ENCODE measurements at places on chromosomes 3 and 15. TPM values are rescaled to one million over a fixed set of nuclear protein-coding genes. Genes with fewer than 3 reads are reported as not detected.

DNA sequence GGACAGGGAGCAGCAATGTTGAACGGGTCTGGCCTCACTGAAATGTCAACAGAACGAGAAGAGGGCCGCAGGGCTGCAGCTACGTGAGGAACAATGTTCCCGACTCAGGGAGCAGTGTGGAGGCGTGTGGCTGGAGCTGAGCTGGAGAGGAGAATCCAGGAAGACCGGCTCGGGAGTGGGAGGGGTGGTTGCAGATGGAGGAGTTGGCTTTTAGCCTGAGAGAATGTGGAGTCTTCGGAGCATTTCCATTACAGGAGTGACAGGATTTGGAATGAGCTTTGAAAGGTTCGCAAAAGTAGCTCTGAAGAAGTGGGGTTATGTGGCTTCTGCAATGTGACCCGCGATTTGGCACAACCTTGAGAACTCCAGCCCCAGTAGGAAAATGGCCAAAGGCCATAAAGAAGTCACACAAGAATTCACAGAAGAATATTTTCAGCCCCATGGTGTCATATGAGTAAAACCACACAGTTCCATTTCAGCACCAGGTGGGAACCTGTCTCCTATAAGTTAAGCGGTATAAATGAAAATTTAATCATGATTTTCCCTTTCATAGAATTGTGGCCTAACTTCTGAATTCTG lies 78.8 kb upstream of the NSMCE3 start:
- DNase-seq, result peak; percentile 67

DNA sequence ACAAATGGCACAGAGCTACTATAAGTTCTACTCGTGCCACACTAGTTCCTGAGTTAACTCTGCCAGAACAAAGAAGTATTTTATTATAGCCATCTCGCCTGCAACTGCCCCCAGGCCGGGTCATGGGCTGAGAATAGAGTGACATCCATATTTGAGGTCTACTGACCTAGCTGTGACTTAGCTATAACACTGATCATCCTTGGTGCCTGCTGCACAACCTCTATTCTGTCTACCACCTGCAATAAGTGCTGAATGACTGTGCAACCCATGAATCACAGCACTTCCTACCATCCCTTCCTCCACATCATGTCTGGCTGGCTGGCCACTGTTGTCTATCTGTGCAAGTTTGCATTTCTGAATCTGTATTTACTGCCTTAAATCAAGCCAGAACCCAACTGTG lies 506.5 kb upstream of the TBL1XR1 start:
- DNase-seq, result no peak

GRCh38 chr3:112667599-112667998 lies 26.7 kb upstream of the CCDC80 start:
- no peak for DNase-seq

DNA sequence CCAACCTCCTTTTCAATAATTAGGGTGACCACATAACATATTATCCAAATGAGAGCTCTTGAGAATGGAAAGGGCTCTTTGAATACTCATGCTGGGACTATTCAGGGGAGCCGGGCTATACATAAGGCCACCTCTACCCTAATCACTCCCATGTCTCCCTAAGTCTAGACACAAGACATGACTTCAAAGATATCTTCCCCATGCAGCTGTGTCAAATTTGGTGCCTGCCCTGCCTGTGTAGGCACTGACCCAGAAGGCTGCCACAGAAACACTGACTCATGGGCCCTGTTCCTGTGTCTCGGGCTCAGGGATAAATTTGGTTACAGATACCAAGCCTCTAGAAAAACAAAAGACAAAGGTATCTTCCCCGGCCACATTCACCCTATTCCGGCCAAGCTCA lies 70.3 kb downstream of the MYLK start:
- no peak for DNase-seq

GRCh38 chr15:45164914-45165313 lies 22.9 kb downstream of the SHF start:
- DNase-seq, result no peak

GRCh38 chr15:76863693-76864092 lies 41.4 kb downstream of the SCAPER start:
- DNase-seq, result no peak

- DNase-seq, result no peak
Measured at GRCh38 chr3:161042023-161042501, 63.1 kb downstream of the B3GALNT1 start.

GRCh38 chr15:85825118-85825517 lies 30.4 kb upstream of the KLHL25 start:
- DNase-seq, result no peak

DNA sequence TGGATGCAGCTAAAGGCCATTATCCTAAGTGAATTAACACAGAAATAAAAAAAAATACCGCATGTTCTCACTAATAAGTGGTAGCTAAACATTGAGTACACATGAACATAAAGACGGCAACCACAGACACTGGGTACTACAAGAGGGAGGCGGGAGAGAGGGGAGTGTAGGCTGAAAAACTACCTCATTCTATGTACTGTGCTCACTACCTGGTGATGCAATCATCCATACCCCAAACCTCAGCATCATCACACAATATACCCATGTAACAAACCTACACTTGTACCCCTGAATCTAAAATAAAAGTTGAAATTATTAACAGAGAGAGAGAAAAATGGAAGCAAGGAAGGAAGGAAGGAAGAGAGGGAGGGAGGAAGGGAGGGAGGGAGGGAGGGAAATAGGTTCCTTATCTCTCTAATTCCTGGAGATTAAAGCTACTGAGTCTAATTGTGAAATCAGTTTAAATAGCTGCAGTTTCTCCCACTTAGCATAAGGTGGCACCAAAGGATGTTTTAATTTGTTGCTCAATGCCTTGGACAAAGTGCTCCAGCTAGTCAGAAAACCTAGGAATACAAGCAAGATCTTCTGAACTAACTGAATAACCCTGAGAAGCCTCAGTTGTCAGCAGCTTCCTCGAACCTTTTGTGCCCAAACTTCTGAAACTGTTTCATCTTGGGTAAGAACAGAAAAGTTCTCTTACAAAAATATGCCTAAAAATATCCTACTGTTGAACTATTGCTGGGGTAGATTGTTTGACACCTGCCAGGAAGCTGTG lies 79.4 kb upstream of the ATP11B start:
- peak; percentile 22 for DNase-seq

DNA sequence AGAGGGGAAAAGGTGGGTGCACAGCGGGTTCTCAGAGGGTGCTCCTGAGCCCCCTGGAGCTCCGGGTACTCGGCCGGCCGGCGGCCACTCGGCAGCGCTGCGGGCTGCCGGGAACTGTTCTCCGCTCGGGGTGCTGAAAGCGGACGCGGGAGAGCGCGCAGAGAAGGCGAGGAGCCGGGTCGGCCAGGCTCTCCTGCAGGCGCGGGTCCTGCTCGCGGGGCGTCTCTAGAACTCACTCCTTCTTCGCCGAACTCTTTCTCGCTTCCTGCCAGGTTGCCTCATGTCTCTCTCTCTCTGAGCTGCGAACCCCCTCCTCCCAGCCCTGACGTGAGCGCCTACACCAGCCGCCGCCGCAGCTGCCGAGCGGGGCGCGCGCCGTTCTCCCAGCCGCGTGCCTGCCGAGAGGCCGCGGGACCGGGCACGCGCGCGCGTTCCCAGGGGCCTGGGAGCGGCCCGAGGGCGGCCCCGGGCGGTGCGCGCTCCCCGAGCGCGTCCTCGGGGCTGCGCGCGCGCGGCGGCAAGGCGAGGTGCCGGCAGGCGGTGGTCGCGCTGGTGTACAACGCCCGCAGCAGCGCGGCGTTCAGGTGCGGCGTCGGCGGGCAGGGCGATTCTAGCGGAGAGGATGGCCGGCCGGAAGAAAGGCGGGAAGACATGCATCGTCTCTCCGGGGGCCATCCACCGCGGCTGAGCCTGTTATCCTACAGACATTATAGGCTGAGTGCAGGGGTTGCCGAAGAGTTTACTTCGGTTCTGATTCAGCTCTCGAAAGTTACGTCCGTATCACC lies at the start of gene PEX5L:
Gene PEX5L (minus strand): TSS at position 267 of the 785 bp plus-strand sequence. CDS start 338 bp downstream, outside the sequence.
- peak; percentile 54 for DNase-seq

DNA sequence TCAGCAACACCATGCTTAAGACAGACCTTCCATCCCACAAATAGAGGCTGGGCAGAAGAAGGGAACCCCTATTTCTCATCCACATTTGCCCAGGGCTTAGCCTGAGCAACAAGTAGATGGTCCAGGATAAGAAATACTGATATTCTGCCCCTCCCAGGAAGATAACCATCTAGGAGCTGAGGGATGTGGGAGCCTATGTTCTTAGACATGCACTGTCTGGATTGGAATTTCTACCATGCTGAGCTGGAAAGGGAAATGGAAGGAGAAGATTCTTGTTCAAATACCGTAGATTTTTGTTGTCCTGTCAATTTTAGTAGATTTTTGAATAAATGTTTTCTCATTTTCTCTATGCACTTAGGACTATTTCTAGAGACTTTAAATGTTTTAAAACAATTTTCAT lies 450.7 kb upstream of the SEMA6D start:
- no peak for DNase-seq

GRCh38 chr15:40769274-40770146 lies at the start of gene C15orf62:
Gene C15orf62 (plus strand): TSS chr15:40769980. CDS start chr15:40770496, 516 bp downstream.
- no peak for DNase-seq

DNA sequence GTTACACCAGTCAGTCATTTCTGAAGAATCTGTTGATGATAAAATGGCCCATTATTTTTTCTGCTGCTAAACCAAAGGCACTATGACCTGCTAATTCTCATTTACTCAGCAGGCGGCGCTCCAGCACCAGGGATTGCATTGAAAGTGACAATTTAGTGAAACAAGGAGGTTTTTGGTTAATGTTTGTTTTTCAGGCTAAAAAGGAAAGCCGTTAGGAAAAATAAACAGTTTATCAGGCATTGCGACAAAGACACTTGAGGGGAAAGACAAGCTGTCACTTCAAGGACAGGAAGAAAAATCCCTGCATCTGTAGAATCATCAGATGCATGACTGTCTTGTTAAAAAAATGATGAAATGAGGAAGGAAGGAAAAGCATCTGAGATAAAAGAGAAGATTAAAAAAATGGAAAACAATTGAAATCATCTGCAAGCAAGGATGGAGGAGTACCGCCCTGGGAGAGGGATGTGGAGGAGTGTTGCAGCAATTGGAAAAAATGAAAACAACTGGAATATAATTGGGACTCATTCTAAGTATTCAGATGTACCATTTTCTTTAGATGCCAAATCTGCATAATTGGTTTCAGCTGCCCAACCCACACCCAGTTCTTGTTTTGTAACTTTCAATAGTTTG lies 54.0 kb downstream of the NR1D2 start:
- peak; percentile 67 for DNase-seq

GRCh38 chr3:163562625-163563024 lies 1515.7 kb downstream of the SI start:
- DNase-seq, result no peak

DNA sequence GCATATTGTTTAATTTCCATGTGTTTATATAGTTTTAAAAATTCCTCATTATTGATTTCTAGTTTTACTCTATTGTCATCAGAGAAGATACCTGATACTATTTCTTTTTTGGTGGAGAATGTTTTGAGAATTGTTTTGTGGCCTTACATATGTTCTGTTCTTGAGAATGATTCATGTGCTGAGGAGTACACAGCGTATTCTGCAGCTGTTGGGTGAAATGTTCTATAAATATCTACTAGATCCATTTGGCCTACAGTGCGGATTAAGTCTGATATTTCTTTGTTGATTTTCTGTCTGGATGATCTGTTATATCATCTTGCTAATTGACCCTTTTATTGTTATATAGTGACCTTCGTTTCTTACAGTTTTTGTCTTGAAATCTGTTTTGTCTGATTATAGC lies 109.7 kb downstream of the UBE2E2 start:
- DNase-seq, result no peak

- no peak for DNase-seq
Measured at GRCh38 chr3:127452321-127452821, 138.2 kb downstream of the TPRA1 start.

- DNase-seq, result no peak
Measured at GRCh38 chr3:32104492-32104891, 1.9 kb upstream of the GPD1L start.

GRCh38 chr3:54257125-54257720 lies 134.9 kb downstream of the CACNA2D3 start:
- no peak for DNase-seq

- no peak for DNase-seq
Measured at GRCh38 chr3:183548262-183548769, 7.2 kb downstream of the KLHL6 start.

- no peak for DNase-seq
Measured at GRCh38 chr3:118772547-118773011, 262.1 kb downstream of the IGSF11 start.

GRCh38 chr3:45962033-45962432 lies 18.8 kb downstream of the CXCR6 start:
- no peak for DNase-seq

DNA sequence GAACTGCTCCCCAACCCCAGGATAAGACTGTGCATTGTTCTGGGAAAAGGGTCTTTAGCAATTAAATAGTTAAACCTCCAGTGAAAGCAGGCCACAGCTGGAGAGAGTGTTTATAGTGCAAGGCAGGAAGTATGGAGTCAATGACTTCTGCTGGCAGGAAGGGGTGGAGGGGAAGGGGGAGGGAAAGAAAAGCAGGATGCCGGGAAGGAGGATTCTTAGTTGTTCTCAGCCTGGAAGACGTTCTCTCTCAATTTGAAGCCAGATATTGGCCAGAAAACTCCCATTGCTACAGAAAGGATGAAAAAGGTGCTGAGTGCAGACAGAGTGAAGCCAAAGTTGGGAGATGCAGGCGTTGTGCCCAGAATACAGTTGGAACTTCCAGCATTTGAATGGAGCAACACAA lies 35.7 kb upstream of the ACTL6A start:
- peak; percentile 95 for DNase-seq

DNA sequence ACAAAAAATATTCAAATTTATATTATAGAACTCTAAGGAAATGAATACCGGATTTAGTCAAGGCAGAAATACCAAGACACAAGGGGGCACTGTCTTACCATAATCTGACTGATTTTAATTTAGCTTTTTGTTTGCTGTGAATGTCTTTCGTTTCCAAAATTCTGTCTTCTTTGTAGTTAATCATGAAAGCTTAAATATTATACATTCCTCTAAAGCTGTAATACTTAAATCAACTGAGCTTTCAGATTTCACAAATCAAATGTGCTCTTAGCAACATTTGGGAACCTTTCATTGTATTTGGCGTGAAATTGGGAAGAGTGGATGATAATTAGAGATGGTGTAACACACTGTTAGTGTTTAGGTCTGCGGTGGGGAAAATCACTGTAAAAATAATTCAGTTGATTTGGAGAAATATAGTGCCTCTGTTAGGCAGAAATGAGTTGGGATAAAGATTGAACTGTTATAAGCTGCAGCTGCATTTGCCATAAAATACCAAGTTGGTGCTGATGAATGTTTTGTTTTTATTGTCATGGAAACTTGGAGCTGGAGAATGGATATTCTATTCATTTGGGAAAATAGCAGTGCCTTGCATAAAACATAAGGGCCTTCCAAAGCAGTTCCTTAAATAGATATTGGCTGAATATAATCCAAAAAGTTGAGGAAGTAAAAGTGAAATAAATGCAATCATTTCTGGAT lies 228.2 kb downstream of the TCF12 start:
- DNase-seq, result peak; percentile 79

PATL2 gene
- 1.9 TPM for polyA plus RNA-seq

XCR1 gene
- polyA plus RNA-seq, result 0.35 TPM

GOLGA8O gene
- polyA plus RNA-seq, result 0.48 TPM

TADA3 gene
- polyA plus RNA-seq, result 68.8 TPM

FGF7 gene
- polyA plus RNA-seq, result 24.1 TPM

CXCR6 gene
- polyA plus RNA-seq, result 0.45 TPM

Data from hindlimb muscle (tissue), 1 donor.